ENCODE measurements at places on chromosomes 3 and 15.
A peak's percentile ranks its signal among the peaks of the same experiment; 100 is the strongest.

DNA sequence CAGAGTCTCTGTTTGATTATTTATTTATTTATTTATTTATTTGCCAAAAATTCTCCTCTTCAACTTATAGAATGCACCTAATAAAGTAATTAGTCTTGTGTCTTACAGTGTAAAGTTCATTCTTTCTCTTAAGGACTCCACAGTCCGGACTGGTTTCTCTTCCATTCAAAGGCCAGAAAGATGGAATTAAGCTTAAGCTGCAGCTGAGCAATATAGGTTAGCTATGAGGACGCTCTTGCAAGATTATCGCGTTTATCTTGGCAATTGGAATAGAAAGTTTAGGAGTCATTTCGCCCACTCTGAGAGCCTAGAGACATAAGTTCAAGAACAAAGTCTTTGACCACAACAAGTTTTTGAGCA, 15.0 kb downstream of the TAGLN3 start:
- DNase-seq: no peak

DNA sequence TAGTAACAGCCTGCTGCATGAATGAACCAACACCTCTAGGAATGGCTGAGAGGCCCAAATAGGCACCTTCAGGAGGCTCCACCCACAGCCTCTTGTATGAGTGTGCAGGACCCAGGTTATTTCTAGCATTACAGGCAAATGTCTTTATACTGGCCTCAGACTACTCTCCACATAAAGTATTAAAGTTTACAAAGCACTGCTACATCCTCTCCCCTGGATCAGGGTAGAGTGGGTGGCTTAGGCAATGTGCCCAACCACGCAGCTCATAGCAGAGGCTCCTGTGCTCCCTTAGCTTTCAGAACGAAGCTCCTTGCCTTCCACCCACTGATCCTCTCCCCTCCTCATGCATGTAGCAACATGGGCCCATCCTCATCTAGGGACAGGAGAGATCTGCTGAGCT, 16.3 kb downstream of the TMEM43 start:
- no peak for DNase-seq

DNA sequence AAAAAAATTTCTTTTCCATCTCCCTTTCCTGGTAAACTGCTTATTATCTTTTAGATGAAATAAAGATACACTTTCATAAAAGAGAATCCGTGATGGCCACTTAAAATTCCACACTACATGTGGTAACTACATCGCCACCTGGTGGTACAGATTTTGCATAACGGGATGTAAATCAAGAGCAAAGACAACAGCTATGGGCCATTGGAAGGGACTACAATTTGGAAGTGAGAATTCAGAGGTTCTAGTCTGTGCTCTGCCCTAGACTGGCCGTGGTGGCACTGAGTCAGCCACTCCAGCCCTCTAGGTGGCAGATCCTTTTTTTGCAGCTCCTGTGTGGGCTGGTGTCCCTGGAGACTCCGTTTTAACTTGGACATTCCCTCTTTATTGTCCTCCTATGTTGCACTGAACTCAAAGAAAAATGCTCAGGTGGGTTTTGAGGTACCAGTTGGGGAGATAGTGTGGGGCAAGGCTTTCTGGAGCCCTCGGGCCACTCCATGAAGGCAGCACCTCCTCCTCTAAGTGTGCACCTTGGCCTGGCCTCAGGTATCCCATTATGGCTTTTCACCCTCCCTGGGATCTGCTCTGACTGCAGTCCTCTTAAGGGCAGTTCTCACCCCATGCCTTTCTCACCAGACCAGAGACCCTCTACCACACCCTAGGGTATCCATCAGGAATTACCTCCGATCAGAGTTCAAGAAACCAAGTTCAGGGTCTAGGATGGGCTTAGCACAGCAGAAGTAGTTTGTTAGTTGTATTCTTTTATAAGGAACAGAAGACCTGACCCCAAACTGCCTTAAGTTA, 54.9 kb downstream of the SPSB4 start:
- DNase-seq: peak; percentile 44

DNA sequence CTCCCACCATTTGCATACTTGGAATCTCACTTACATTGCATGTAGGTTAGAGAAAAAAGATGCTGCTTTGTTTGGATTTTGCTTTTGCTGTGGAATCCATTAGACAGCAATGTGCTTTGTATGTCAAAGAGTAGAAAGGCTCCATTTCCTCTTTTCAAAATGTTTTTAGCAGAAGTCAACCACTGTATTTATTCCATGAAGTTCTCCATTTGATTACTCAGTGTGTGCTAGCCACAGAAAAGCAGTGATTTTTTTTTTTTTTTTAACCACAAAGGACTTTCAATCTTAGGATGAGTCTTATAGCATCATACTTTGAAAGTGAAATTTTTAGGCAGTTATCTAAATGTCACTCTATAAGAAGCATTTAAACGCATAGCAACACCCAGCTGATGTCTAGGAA, 285.0 kb upstream of the ADAMTS9 start:
- no peak for DNase-seq

- DNase-seq: no peak
Measured at GRCh38 chr3:175297216-175297615, 438.1 kb downstream of the NAALADL2 start.

DNA sequence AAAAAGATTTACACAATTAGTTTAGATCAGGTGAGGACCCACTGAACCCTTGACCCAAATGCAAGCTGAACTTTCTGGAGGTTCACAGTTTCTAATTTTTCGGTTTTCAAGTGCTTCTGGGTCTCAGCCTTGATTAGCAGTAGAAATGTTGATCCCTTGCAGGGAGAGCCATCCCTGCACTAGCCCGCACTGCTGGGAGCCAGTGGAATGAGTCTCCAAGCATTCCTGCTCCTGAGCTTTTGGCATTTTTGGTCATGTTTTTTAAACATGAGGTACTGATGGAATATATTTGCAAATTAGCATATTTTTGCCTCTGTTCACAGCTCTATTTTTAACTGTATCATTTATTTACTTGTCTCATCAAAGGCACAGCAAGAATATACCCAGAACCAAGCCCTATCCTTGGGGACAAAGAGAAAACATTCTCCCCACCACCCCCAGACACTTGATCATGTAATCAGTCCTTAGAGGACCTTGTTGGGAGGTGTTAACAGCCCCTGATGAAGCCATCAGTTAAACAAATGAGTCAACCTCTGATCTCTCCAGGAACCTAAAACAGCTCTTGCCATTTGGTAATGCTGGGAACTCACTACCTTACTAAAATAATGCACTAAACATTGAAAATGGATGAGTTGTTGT, 119.0 kb upstream of the CTDSPL start:
- DNase-seq: no peak

DNA sequence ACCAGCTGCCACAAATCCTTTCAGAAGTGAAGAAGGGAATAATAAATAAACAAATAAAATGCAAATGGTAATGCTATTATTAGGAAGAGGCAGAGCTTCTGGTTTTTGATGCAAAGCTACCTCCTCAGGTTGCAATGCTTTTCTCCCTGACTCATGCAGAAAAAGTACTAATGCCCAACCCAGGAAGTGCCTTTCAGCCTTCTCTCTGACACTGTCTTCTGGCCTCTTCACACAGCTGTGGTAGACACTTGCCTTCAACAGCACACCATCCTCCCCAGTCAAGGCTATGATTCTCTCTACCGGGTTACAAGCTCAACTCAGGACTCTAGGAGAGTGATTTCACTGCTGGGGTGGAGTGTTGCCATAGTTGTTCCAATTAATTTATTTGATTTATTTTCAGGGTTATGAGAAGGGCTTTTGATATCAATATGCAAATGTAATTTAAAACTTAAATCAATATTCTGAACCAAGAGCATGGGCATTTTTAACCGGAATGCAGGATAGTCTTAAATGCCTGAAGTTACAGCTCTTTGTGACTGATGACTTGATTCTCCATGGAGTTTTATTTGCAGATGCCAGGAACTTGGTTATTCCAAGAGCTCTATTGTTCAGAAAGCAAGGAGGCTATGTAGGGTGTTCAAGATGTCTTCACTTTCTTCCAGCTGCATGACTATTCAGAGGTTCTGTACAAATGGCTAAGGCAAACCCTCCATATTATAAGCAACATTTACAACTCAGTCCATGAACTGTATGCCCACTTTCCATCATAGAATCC, 27.1 kb upstream of the GALNT15 start:
- no peak for DNase-seq

DNA sequence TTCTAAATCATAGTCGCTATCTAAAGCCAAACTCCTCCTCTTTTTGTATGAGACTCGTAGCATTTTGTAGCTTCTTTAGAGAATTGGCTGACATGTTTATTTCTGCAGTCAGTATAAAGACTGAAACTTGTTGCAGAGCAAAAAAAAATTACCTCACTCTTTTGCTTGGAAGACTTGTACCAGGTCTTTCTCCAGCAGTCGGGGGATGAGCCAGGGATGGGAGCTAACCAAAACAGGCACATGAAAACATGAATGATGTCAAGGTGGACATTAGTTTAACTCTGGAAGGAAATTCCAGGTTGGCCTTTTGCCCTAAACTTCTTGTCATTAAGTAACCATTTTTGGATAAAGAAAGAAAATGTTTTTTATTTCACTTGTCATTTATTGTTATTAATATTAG, 47.0 kb upstream of the SCAANT1 start:
- no peak for DNase-seq

GRCh38 chr15:42939841-42940240, 19.3 kb upstream of the TTBK2 start:
- DNase-seq: no peak

- no peak for DNase-seq
Measured at GRCh38 chr3:177102553-177102952, 94.7 kb downstream of the TBL1XR1 start.

DNA sequence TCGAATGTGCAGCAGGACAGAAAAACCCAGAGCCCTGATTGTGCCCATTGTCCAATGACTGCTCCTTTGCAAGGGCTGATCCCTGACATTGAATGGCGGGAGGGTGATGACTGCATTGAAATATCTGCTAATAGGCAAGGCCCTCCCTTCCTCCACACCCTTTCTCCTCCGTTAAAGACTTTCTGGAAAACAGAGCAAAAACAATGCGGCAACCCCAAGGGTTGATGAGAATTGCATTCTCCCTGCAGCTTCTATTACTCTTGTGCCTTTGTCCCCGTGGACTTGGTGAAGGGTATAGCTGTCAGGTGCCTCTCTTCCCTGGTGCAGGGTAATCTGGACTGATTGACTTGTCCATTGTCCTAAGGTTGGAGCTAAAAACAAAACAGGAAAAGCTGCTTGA, 71.8 kb downstream of the THSD4 start:
- DNase-seq: no peak

DNA sequence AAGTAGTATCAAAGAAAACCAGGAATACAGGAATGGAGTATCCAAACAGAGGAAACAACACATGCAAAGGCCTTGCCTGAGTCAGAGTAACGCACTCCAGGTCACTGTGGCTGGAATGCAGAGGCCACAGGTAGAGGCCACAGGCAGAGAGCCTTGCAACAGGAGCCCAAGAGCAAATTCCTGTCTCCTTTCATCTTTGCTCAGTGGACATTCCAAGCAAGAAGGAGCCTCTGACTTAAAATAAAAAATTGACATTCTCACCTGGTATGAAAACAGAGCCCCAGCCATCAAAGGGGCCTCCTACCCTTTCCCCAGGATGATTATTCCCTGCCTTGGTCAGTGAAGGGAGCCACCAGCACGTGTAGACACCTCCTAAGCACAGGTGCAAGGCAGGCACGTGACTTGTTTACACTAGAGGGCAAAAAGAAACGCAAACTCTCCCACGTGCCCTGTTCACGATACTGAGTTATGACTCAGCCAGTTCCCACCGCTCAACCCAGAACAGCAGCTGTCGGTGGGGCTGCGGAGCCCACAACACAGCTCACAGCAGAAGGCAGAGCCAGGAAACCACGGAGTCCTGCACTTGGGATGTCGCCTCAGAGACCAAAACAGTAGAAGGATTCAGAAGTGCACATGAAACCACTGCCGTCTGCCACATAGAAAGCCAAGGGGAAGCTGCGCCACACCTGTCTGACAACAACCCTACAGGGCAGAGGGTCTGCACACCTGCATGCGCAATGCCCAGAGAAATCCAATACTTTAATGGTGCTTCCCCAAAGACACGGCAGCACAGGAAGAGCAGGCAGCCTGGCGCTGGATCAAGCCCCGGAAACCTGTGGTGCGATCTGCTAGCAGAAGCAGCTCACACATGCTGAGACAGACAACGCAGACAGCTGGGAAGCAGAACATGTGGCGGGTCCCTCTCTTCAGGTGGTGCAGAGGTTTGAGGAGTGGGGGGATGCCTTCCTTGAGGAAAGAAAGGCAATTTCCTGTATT, 52.1 kb downstream of the ITGB5 start:
- DNase-seq: peak; percentile 27

GRCh38 chr15:66288551-66289185, 4.7 kb upstream of the DIS3L start:
- DNase-seq: no peak

- DNase-seq: no peak
Measured at GRCh38 chr15:48397841-48398240, 66.6 kb downstream of the DUT start.

DNA sequence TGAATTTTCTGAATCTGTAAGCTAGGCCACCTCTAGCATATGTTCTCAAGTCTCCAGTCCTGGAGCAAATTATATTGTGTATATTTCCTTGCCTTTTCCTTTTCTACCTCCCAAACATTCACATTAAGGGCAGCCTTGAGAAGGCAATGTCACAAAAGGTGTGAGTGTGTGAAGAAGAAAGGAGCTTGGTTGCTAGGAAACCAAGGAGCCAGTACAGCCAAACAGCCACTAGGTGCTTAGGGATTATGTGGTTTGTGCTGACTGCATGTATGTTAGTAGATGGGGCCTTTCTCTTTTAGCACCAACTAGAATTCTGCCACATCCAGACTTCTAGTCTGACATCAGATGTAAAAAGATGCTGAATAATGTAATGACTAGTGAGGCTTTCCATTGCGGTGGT, 118.8 kb upstream of the DAZL start:
- no peak for DNase-seq

GRCh38 chr3:72754582-72754981, 93.7 kb downstream of the SHQ1 start:
- no peak for DNase-seq

GRCh38 chr3:106446271-106446670, 577.5 kb upstream of the CBLB start:
- DNase-seq: no peak

- DNase-seq: no peak
Measured at GRCh38 chr3:126117786-126118185, 33.9 kb upstream of the SLC41A3 start.

DNA sequence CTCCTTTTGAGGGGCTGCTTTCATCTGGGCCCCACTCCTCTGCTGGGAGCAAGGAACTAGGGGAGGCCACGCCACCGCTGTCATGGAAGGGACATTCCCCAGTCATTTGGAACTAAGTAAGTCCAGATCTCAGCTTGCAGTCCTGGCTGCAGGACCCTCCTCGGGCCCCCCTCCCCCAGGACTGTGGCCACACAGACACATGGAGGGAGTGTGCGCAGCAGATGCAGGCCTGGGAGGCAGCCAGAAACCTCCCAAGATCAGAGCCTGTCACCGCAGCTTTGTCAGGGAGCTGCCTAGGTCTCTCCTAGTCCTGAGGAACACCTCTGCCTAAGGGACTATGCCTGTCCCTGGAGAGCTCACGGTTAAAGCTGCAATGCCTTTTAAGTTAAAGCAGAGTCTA, 7.3 kb upstream of the SEMA3F start:
- no peak for DNase-seq

- no peak for DNase-seq
Measured at GRCh38 chr15:35000511-35000910, 12.4 kb upstream of the ZNF770 start.

All from stimulated activated CD8-positive, alpha-beta memory T cell treated with anti-CD3 and anti-CD28 coated beads, Interleukin-7, amount 100 ng/mL, for 4 hours (primary cell).